HT1080 (cell line): ENCODE measurements at places on chromosomes 7 and 10. TPM values are rescaled to one million over a fixed set of nuclear protein-coding genes. Genes with fewer than 3 reads are reported as not detected.

The BMPER gene
- total RNA-seq, result 2.4 and 3.8 TPM in 2 replicates

The DNAH11 gene
- 6.1 and 7.5 TPM in 2 replicates for total RNA-seq

The OR2A42 gene
- not detected in 2 replicates for total RNA-seq

The EEF1AKMT2 gene
- 26.2 and 29.9 TPM in 2 replicates for total RNA-seq

The DOCK1 gene
- total RNA-seq, result 26.4 and 28.6 TPM in 2 replicates

The NPTX2 gene
- total RNA-seq, result not detected in 2 replicates

The PDCD11 gene
- total RNA-seq, result 86.0 and 89.4 TPM in 2 replicates

The C10orf105 gene
- total RNA-seq, result not detected in 2 replicates

The GPR26 gene
- not detected in 2 replicates for total RNA-seq

The WNT2 gene
- total RNA-seq, result not detected in 2 replicates

The HOXA6 gene
- total RNA-seq, result 3.6 and 4.5 TPM in 2 replicates

The RAPGEF5 gene
- total RNA-seq, result 0.84 and 3.1 TPM in 2 replicates

The OGDHL gene
- 9.5 and 10.7 TPM in 2 replicates for total RNA-seq

The TMEM229A gene
- not detected in 2 replicates for total RNA-seq

The LFNG gene
- 8.0 and 8.3 TPM in 2 replicates for total RNA-seq

- no peak for DNase-seq
These were observed 64.6 kb downstream of the HERC4 start for GRCh38 chr10:68010426-68010940.

- no peak for DNase-seq
These were observed 77.3 kb downstream of the CALD1 start for GRCh38 chr7:134856691-134857090.

GRCh38 chr7:93538061-93538460 is 36.5 kb downstream of the CALCR start:
- no peak for DNase-seq

- no peak for DNase-seq
These were observed 33.7 kb upstream of the GATAD1 start for GRCh38 chr7:92413550-92413949.

DNA sequence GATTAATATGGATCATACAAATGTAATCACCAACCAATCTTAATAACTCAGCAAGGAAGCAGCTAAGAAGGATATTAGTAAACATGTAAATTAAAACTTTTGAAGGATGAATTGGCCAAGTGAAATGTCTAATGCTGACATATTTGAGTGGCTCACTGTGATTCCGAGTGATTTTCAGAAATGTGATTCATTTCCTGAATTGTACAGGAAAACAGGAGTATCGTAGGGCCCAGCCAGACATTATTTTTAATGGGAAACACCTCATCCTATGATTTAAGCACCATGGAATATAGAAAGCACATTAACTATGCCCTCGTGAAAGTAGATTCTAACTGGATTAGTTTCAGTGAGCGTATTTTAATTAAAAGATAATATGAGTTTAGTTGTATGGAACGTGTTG is 82.3 kb downstream of the LHFPL3 start:
- peak; percentile 13 for DNase-seq

- DNase-seq, result peak; percentile 78
These were observed 35.0 kb downstream of the SRI start for GRCh38 chr7:88184848-88185304.

DNA sequence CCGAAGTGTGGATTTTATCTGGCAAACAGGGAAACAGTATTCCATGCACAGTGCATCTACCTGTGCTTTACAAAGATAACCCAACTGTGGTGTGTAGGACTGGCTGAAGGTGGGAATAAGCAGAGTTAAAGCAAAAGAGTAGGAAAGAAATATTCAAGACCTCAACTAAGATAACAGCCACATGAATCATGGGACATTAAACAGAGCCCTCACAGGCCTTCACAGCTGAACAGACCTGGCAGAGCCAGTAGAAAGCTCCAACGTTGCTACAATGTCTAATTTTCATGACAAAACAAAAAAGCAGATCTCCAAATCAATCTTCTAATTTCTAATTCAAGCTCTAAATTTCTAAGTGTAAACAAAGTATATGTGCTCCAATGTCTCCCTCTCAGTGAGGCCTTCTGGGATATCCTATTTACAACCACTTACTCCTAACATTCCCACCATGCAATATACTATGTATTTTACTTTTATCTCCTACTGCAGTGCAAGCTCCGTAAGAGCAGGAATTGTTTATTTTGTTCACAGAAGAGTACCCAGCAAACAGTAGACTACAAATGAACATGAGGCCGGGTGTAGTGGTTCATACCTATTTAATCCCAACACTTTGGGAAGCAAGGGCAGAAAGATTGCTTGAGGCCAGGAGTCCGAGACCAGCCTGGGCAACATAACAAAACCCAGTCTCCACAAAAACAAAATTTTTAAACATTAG is 63.5 kb downstream of the UBE2H start:
- DNase-seq, result no peak

DNA sequence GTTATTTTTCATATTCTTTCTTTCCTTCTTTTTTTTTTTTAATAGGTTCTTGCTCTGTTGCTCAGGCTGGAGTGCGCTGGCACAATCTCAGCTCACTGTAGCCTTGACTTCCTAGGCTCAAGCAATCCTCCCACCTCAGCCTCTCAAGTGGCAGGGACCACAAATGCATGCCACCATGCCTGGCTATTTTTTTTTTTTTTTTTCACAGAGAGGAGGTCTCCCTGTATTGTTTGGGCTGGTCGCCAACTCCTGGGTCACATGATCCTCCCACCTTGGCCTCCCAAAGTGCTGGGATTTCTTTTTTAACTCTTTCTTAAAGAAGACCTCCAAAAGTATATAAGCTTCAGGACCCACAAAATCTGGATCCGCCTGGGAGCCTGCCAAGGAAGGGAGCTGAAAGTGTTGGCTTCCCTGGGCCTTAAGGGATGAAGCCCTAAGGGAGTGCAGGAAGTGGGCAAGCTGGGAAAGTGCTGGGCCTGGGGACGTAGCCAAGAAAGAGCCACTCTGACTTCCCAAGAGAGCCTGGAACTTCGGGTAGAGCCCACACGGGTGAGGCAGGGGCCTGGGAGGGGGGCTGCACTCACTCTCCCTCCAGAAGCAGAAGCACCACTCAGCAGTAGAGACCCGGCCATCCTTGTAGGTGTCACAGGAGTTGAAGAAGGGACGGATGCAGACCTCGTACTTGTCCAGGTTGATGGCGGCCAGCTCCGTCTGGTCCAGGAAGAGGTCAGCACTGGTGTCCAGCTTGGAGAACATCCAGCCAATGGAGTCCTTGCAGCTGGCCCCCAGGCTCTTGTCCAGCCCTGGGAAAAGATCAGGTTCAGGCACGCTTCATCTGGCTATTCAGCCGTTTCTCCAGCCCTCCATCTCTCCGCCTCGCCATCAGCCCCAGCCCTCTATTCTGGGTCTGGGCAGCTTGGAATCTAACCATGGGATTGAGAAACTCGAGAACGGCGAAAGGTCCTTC is 21.8 kb downstream of the SPOCK2 start:
- DNase-seq, result peak; percentile 22

DNA sequence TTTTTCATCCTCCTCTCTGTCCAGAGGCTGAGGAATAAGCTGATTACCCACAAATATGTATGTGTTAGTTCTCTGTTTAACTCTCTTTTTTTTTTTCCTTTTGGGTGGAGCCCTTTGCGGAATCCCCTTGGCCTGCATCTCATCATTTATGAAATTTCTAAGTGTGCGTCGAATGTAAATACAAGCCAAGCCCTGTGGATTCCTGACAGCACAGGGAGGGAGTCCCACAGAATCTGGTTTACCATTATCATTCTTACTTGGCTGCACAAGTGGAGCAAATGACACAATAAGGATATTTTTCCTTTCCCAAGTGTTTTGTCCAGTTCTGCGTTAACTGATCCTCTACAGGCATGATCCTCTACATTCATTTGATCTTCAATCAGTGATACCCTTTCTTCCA is 11.4 kb downstream of the STK31 start:
- no peak for DNase-seq

- no peak for DNase-seq
These were observed 81.3 kb downstream of the SEMA3A start for GRCh38 chr7:84113286-84113685.

GRCh38 chr10:42646214-42646613 is 7.8 kb upstream of the ZNF33B start:
- DNase-seq, result no peak

DNA sequence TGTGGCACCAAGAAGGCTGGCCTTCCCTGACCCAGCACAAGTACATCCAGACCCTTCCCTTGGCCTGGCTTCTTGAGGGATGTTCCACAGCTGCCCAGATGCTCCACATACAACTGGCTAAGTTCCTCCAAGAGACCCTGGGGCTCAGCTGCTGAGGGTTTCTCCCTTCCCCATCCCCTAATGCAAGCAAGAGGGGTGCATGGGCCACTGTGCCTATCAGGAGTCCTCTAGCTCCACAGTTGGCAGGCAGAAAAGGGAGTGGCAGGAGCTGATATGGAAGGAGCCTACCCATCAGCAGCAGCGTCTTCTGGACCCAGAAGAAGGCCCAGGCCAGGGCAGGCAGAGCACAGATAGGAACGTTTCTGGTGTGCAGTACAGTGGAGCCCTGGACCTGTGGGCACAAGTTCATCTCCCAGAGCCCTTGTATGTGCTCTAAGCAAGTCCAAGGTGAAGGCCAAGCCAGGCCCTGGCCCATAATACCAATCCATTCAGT is 26.2 kb downstream of the VSIR start:
- DNase-seq, result no peak

DNA sequence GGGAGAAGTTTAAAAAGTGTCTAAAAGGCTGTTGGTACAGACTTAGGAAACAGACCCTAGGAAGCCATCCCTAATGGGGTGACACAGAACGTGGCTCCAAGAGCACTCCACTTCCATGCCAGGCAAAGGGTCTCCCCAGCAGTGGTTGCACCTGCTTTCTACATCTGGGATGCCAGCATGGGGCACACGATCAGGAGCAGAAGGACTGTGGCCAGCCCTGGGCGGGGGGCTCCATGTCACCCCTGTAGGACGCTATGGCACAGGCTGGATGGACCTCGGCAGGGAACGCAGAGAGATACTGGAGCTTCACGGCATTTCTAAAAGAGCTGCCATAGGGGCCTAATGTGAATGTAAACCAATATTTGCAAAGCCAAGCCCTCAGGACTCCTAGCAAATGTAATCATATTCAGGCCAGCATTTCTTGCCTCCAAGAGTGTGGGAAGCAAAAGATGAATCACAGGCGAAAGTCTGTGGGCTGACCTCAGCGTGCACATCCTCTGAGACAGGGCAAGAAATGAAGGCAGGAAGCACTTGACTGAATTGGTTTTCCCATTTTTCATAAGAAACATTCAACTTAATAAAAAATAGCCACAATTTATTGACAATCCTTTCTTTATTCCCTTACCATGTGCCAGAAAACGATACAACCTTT is 93.9 kb downstream of the ATXN7L1 start:
- DNase-seq, result peak; percentile 90

- DNase-seq, result no peak
These were observed 40.3 kb downstream of the CELF2 start for GRCh38 chr10:11057994-11058393.
